Retinal pigment epithelial cell (primary cell): ENCODE measurements at places on chromosomes 3 and 15.
A peak's percentile ranks its signal among the peaks of the same experiment; 100 is the strongest.

DNA sequence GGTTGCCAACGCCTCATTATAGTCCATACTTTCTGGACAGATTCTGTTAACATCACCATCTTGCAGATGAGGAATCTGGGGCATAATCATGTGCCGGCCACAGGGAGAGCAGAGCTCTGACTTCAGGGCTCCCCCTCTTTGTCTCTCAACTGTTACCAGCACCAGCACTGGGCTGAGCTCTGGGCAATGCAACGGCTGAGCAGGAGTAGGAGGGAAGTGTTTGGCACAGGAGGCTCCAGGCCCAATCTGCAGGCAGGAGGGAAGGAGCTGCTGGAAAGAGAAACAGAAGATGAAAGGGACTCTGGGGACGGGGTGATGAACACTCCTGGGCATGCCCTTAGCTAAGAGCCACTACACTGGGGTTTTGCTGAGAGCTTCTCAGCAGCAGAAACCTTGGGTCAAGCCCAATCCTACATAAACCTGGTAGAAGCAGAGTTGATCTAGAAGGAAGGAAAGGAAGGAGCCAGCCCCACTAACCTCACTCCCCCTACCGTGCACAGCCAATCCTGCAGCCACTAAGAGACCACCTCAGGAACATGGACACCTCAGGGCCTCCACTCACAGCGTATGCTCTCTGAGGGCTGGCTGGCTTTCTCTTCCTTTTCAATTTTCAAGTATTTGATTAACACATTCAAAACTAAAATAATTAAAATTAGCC is 73.1 kb upstream of the SPATA12 start:
- no peak for DNase-seq

GRCh38 chr3:168049367-168049974 is 46.3 kb downstream of the GOLIM4 start:
- DNase-seq, result peak; percentile 41

GRCh38 chr3:196501316-196502044 is 2.1 kb downstream of the RNF168 start:
- DNase-seq, result no peak

GRCh38 chr3:183984749-183985729 is 32.6 kb downstream of the ABCC5 start:
- DNase-seq, result no peak

- no peak for DNase-seq
These were observed 29.4 kb upstream of the FBN1 start for GRCh38 chr15:48674876-48675275.

- no peak for DNase-seq
These were observed 634.0 kb downstream of the OTOL1 start for GRCh38 chr3:162130582-162130981.

- DNase-seq, result no peak
These were observed 228.5 kb upstream of the MME start for GRCh38 chr3:154851644-154852043.

GRCh38 chr3:43638594-43639447 is 17.0 kb upstream of the ANO10 start:
- peak; percentile 53 for DNase-seq

GRCh38 chr15:66067687-66068086 is 185.9 kb downstream of the MEGF11 start:
- DNase-seq, result no peak

- DNase-seq, result no peak
These were observed 679 bp downstream of the IQGAP1 start for GRCh38 chr15:90388462-90389380.

DNA sequence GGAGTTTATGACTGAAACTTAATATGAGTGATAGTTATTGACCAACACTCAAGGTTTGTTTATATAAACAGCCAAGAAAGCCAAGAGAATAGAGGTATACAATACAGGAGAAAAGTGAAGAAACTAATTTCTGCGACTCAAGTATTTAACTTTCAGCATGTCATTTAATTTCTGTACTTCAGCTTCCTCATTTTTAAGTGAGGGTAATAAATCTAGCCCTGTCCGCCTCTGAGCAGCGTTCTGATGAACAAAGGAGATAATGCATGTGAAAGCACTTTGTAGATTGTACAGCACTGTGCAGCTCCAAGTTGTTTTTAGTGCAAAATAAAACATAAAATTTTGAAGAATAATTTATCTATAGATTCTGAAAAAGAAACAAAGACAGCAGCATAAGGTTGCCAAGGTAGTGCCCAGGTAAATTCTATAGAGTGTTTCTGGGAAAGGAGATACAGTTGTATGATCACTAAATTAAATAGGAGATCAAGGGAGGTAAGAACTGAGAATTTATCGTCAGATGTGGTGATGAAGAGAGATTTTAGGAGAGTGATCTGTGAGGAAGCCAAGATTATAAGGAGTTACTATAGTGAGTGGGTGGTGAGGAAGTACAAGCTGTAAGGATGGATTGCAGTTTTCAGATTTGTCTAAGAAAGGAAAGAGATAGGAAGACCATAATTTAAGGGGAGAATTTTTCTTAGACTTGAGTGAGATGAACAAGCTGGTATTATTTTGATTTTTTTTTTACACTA is 71.3 kb downstream of the RASA2 start:
- DNase-seq, result no peak

- DNase-seq, result no peak
These were observed 143.7 kb downstream of the NR1D2 start for GRCh38 chr3:24088782-24089181.

DNA sequence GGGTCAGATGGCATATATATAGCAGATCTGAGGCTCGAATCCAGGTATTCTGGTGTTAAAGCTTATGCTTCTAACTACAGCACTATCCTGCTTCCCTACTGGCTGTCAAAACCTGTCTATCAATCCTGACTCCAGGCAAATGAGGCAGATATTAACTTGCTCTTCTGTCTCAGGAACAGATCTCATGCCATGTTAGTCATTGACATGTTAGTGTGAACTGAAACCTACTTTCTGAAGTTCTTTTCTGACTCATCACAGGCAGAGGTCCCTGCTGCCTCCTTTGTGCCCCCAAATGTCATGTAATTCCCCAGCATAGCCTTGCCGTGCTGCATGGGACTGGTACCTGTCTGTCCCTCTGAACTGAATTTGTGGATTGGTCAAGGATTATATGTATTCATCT is 125.0 kb upstream of the SMAD3 start:
- no peak for DNase-seq

- no peak for DNase-seq
These were observed 504.7 kb upstream of the PROK2 start for GRCh38 chr3:72289692-72290071.

GRCh38 chr3:98577178-98577895 is 16.1 kb downstream of the CPOX start:
- DNase-seq, result no peak

GRCh38 chr15:65338366-65338765 is 33.9 kb downstream of the RNU5B-1 start:
- no peak for DNase-seq

DNA sequence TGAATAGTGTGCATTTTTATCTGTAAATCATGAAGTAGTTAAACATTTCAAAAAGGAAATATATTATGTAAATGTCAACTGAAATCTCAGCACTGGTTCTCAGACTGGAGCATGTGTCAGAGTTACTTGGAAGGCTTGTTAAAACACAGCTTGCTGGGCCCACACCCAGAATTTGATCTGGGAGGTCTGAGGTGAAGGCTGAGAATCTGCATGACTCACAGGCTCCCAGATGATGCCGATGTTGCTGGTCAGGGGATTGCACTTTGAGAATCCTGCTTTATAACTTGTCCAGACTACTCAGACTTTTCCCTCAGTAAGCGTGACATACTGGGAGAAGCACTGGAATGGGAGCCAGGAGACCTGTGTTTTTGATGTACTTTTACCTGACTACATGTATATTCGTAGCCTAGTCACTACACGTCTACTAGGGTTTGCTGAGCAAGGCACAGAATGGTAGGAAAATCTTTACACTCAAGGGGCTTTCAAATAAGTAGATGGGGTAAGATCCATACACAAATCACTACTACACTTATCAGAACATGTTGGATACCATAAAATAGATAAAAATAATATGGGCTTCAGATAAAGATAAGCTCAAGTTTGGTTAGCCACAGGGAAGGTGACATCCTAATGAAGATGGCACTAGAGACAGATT is 77.1 kb upstream of the MEX3B start:
- DNase-seq, result peak; percentile 93

- no peak for DNase-seq
These were observed 132.3 kb downstream of the STAC start for GRCh38 chr3:36512555-36512954.

DNA sequence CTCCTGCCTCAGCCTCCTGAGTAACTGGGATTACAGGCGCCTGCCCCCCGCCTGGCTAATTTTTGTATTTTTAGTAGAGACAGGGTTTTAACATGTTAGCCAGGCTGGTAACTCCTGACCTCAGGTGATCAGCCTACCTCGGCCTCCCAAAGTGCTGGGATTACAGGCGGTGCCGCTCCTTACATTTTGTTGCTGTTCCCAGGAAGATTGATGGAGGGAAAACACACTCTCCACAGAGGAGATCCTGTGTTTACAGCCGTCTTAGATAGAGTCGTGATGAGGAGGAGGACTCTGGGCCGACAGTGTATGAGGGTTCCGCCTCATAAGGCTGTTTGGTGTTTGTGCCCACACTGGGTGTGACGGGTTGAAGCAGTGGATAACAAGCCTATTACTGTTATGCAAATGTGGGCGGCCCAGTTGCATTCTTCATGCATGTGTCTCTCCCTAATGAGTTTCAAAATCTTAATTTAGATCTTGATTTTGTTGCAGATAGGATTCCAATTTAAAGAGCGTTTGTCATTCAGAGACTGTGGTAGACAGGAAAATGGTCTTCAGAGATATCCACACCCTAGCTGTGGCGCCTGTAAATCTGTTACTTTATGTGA is 60.0 kb downstream of the APBA2 start:
- DNase-seq, result no peak

DNA sequence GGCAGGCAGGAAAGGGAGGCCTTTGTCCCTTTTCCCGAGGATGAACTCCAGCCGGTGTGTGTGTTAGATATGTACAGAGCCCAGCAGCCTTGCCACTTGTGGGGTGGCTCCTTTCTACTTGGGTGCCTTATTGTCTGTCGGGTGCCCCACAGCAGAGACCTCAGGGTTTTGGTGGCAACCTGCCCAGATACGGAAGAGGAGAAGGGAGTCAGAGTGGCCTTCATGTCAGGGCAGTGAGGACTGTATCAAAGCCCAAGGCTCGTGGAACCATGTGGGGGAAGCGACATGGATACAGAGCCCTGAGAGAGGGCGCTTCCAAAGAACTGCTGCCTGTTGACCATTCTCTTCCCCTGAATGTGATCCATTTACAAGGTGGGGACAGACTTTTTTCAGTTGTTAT is 166.2 kb downstream of the SLCO3A1 start:
- DNase-seq, result no peak

- DNase-seq, result no peak
These were observed 5.3 kb upstream of the BCL6 start for GRCh38 chr3:187750513-187751123.

DNA sequence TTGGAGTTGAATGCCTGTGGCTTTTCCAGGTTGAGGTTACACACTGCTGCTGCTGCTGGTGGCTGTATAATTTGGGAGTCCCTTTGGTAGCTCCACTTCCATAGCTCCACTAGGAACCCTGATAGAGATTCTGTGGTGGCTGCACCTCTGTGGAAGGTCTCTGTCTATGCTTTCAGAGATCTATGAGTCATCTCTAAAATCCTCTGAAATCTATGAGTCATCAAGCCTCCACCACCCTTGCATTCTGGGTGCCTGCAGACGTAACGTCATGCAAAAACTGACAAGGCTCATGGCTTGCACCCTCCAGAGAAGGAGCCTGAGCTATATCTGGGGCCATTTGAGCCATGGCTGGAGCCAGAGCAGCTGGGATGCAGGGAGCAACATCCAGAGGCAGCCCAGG is 1037.0 kb upstream of the CFAP20DC start:
- DNase-seq, result no peak

DNA sequence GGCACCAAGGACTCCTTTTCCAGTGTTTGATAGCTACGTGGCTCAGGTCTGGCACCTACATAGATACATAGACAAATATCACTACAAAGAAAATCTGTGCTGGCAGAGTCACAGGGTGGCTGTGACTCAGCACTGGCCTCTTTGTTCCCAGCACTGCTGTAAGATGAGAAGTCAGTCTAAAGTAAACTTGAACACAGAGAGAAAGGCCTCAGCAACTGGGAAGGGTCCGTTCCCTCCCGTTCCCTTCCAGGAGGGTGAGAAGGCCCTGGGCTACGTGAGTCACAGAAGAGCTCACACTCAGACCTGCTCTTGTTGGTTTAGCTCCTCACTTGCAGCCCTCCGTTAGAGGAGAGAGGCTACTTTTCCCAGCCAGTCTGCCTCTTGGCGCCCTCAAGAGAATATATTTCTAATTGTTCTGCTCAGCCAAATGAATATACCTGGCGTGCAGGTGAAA is 23.1 kb downstream of the ANXA2 start:
- peak; percentile 95 for DNase-seq

GRCh38 chr3:51930439-51930838 is 11.3 kb downstream of the RRP9 start:
- DNase-seq, result no peak

DNA sequence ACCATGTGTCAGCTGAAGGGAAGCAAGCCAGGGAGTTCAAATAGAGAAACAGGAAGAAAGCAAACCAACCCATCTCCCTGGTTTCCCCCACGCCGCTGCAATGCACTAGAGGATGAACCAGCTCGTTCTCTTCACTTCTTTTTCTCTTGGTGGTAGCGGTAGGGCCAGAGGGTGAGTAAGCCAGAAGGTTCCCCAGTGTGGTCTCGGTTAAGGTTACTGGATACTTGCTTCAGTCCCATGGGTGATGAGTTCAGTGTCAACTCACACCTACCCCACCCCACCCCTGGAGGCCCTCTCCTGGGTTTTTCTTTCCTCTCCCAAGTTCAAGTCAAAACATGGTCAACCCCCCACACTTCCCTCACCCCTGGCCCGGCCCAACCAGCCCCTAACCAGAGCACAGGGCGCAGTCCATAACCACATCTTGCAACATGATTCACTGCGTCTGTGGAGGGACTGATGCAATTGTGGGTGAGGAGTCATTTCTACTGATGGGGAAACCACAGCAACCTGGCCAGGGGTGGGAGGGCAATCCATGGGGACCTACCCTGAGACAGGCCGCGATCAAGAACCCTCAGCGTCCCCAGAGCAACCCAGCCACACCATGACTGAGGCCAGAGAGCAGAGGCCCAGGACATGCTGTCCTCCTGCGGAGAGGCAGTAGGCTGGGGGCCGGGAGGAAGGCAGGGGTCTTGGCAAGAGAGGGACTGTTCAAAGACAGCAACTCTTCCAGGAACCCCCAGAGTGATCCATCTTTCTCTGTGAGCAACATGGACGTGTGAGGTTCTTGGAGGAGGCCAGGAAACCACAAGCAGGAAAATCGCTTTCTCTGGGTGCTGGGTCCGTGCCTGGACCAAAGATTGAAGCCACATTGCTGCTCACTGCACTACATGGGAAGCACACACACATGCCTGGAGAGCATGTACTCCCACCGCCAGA is 276.6 kb downstream of the UACA start:
- no peak for DNase-seq
